ENCODE measurements at places on chromosomes 5 and 9. TPM values are rescaled to one million over a fixed set of nuclear protein-coding genes. Genes with fewer than 3 reads are reported as not detected.

DNA sequence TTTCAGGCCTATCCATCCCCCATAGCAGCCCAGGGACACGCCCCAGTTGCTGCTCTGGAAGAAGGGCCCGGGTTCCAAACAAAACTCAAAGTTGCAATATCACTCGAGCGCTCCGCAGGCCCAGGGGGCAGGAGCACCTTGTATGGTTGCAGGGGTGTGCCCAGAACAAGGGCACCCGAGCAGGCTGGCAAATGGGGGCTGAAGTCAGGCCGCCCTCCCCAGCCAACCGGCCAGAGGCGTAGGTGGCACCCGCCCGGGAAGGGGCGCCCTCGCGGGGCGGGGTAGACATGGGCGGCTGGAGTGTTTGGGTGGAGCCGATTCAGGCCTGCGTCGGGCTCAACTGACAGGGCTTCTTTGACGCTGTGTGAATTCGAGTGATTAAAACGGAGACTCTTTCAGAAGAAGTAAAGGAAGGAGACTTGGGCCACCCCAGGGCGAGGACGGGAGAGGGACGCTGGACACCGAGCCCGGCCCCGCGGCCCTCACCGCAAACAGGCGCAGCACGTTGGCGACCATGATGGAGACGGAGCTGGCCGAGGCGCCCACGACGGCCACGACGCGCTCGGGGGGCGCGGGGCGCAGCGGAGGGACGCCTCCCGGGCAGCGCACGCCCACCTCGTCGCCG is 1.1 kb downstream of the GRM6 start:
- DNase-seq, result no peak

DNA sequence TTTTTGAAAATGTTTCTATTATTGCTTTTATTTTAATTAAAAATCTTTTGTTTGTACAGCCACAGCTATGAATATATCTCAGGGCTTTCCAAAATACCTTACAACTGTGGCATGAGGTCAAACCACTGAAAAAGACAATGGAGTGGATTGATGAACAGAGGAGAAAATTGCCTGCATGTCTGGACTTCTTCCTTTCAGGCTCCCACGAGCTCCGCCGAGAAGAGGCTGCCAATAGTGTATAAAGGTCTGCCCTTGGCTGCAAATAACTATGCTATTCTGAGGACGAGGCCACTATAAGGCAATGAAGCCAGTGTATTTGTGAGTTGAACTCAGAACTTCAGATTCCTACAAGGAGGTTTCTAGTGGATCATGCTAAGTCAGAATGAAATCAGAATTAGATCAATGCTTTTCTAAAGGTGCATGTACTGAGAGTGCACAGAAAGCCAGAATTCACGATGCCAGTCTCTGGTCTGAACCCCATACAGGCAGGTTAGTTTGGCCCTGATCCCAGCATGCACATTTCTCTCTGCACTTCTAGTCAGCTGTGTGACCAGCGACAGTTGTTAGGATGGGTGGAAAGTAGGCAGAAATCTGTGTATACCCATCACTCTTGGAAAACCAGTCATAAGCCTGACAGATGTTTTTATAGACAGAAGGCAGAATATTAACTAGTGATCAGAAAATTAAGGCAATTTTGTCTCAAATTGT is 42.7 kb upstream of the PLPP1 start:
- no peak for DNase-seq

- no peak for DNase-seq
Observed at GRCh38 chr9:81431641-81432040, 257.7 kb downstream of the TLE1 start.

- DNase-seq, result no peak
Observed at GRCh38 chr5:14347522-14347921, 204.4 kb downstream of the TRIO start.

DNA sequence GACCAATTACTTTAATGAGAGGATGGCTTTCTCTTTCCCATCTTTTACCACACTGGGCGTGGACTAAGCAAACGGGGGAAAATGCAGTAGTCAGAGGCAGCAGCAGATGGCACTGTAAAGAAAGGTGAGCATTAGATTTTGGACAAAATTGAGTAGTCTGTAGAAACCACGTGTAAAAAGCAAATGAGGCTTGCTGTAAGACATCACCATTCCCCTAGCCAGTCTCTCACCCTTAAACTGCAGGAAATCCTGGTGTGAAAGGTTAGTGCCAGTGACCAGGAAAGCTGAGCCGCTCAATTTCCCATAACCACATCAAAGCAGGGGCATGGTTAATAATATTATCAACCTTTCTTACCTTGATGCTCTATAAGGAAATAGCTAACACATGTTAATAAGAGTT is 31.8 kb downstream of the SPATA31C2 start:
- no peak for DNase-seq

The HSPB3 gene
- total RNA-seq, result 4.1 TPM
